ENCODE measurements at places on chromosomes 2 and 18.

GRCh38 chr2:11404376-11405073, 60.1 kb upstream of the ROCK2 start:
- DNase-seq = no peak

- peak; percentile 73 for DNase-seq
These were observed at the start of gene ANKAR for GRCh38 chr2:189674374-189675112. ANKAR (plus strand) TSS chr2:189674670; CDS start chr2:189676491, 1,821 bp downstream.

GRCh38 chr2:128841803-128842202, 523.1 kb upstream of the HS6ST1 start:
- no peak for DNase-seq

- DNase-seq = no peak
These were observed 143.4 kb upstream of the CYP26B1 start for GRCh38 chr2:72291059-72291458.

GRCh38 chr2:167181134-167181533, 292.9 kb downstream of the XIRP2 start:
- no peak for DNase-seq

DNA sequence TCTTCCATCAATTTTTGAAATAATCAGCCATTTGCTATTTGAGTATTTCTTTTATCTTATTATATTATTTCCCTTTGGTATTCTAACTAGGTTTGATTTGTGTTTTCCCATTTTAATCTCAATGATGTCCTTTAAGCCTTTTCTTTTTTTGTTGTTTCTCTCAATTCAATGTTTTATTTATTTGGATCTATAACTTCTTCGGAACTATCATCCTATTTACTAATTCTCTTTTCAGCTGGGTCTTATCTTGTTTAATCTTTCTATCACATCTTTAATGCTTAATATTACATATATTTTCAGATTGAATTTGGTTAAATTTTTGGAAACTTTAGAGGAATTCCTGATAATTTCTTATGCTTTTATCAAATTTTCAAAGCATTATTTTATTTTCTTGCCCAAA, 448.3 kb downstream of the SOX11 start:
- no peak for DNase-seq

Measured in stimulated activated CD4-positive, alpha-beta T cell treated with anti-CD3 and anti-CD28 coated beads, Interleukin-12 subunit alpha, Interleukin-12 subunit beta, amount 100 ng/mL, for 48 hours (primary cell).